ENCODE measurements at places on chromosomes 12 and 14.

DNA sequence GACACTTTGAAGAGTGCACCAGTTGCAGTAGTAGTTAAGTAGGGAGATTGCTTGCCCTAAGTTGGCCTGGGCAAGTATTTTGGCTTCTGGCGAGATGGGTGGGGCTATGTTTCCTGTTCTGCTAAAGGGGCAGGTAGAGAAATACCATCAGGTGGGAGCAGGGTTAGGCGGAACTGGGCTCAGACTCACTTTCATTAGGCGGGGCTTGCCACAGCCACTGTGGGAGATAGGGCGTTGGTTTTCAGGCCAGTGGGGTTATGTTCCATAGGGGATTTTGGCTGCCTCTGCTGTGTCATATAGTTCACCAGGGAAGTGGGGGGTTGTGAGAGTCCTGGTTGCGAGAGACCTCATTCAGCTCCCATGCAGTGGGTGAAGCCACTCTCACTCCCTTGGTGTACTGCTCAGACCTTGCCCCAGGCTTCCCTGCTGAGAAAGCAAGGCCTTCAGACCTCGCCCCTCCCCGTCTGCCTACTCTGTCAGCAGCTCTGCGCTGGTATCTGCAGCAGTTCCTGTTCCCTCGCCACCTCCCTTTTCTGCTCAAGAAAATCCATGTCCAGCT lies 43.3 kb downstream of the AEBP2 start:
- DNase-seq = no peak

GRCh38 chr14:100844421-100844820 lies 18.5 kb downstream of the MEG3 start:
- no peak for DNase-seq

DNA sequence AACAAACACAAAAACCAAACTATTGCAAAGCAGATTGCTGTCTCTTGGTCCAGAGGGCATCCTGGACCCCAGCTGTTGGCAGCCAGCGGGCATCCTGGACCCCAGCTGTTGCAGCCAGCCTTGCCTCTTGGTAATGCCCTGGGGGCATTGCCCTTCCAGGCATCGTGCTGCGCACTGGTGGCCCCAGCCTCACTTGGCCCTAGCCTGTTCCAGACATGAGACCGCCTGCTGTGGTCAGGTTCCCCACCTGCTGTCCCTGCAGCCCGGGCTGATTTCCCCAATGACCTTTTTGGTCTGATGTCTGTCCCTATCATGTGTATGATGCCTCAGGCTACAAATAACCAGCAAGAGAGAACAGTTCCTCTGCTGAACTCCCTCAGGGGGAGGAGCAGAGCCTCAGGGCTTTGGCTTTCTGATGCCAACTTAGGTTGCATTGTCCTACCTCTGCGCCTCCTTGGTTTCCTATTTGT lies 20.8 kb downstream of the MLXIP start:
- DNase-seq = no peak

DNA sequence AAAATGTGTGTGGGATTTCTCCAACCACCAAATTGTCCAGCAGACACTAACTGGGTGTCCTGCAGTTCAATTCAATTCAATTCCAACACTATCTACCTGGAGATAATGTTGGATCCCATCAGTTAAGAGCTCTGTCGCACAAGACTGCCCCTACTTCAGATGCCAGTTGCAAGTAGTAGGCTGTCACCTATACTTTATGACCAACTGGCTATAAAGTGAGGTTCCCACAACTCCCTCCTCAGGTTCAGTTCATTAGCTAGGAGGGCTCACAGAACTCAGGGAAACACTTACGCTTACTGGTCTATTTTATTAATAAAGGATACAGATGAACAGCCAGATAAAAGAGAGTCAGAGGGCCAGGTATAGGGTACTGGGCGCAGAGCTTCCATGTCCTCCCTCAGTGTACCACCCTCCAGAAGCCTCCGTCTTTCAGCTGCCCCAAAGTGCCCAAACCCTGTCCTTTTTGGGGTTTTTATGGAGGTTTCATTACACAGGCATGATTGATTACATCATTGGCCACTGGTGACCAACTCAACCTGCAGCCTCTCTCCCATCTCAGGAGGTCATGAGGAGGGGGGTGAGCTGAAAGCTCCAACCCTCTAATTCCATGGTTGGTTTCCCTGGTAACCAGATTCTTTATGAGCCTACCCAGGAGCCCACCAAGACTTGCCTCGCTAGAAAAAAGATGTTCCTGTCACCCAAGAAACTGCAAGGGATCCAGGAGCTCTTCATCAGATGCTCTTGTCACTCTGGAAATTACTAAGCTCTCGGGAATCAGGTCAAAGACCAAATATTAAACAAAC lies 7.5 kb upstream of the SERPINA5 start:
- DNase-seq = no peak

GRCh38 chr12:56389412-56389811 lies 26.8 kb upstream of the APOF start:
- DNase-seq = no peak

- DNase-seq = no peak
These were observed 44.4 kb upstream of the PLEKHA5 start for GRCh38 chr12:19085090-19085489.

GRCh38 chr12:59179231-59179630 lies 258.9 kb upstream of the LRIG3 start:
- no peak for DNase-seq

DNA sequence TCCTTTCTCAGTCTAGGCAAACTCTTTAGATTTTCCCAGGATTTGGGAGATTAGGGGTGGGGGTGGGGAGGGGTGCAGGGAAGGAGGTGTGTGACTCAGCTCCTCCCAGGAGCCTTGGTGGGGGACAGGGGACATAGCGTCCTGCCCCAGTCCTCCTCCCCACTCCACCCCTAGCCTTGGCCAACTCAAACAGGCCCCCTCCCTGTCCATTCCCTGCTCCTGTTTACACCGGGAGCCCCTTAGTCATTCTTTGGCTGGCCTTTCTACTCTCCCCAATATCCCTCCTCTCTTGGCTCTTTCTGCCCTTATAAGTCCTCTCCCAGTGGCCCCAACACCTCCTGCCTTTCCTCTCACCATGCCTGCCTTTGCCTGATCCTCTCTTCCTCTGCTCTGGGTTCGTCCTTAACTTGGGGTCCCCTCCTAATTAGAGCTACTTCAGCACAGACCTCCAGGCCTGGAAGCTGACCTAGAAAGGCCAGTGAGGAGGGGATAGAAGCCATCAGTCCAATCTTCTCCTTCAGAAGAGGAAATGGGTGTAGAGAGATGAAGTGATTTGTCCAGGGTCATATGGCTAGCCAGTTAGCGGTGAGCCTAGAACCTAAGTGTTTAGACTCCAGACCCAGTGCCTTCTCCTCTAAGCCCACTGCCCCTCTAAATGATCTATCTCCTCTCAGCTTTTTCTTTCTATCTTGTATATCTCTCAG lies 2.3 kb upstream of the ITGA5 start:
- peak; percentile 60 for DNase-seq

- DNase-seq = no peak
These were observed 82.6 kb upstream of the GTF2A1 start for GRCh38 chr14:81303258-81303935.

- no peak for DNase-seq
These were observed 8.1 kb downstream of the PRPF40B start for GRCh38 chr12:49631336-49631907.

DNA sequence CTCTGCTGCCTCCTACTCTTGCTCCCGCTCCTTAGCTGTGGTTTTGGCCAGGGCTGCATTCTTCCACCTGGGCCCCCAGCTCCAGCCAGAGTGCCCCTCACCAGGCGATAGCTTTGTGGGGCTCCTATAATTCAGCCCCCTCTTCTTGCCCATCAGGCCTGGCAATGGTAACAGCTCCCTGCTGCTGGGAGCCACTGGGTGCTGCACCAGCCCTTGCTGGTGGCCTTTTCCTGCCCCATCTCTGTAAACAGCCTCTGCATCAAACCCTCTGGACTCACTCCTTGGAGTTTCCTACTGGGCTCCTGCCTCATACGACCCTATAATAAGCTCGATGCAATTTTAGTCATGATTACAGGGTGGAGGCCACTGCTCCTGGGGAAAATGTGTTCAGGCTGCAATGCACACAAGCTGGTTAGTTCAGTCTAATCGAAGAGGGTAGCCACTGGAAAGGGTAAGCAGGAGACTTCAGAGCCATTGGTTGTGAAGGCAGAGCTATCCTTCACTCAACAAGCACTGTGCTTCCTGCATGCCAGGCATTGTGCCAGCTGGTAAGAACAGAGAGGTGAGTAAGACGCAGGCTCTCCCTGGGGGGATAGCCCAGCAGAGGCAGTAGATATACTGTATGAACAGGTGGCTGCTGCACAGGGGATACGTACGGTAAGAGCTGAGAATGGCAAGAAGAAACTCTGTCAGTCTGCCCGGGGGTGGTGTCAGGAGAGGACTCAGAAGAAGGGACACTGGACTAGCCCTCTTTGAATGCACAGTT lies 24.7 kb downstream of the CLMN start:
- DNase-seq = peak; percentile 39

DNA sequence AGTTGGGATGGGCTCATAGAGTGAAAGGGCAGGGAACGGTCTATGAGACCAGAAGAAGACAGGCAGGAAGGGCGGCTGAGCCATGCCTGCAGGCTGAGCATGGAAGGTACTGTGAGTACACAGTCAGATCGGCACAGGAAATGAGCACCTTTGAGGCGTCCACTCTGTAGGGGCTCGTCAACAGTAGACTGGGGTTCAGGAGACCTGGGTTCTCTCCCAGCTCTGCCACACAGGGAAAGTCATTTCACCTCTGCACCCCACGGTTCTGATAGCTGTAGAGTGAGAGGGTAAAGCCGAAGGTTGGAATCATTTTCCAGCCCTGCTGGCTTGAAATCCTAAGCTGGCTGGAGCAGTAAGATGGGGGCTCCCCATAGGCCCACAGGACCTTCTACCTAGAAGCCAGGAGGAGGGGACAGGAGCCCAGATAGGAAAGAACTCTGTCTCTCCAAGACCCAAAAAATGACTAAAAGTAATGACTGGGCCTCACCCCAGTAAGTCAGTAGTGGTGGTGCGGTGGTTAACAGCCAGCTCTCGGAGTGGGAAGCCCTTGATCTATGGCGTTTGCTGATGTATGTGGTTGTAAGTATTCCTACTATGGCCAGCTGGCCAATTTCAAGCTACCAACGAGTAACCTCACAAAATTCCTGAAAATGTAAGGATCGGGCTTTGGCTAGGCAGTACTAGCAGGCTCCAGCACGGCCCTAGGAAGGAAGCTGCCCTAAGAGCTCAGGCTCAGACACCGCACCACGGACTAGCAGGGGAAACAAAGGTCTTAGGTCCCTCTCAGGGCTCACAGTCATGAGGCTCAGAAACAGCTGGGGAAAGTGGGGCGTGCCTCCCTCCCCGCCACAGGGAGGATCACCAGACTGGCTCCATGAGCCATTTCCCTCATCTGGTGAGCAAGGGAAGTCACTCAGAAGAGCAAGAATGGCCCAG lies 10.3 kb upstream of the CD27 start:
- no peak for DNase-seq
